ENCODE measurements at places on chromosomes 6 and 20. TPM values are rescaled to one million over a fixed set of nuclear protein-coding genes. Genes with fewer than 3 reads are reported as not detected.

Gene NKAPL
- 0.14 TPM for total RNA-seq

Gene CST9
- not detected for total RNA-seq

Gene KIAA0408
- 6.6 TPM for total RNA-seq

Gene FRK
- total RNA-seq = 0.02 TPM

Gene DEFB132
- not detected for total RNA-seq

Gene FYN
- 505 TPM for total RNA-seq

Gene NOTCH4
- 0.63 TPM for total RNA-seq

Gene VGLL2
- total RNA-seq = not detected

Gene PLN
- total RNA-seq = not detected

Gene DEFB124
- not detected for total RNA-seq

Gene NRSN1
- not detected for total RNA-seq

Gene OR2H2
- total RNA-seq = not detected

Gene SLC9A8
- total RNA-seq = 19.0 TPM

Gene NHSL1
- 1.6 TPM for total RNA-seq

Gene HRH3
- total RNA-seq = not detected

Gene TP53TG5
- total RNA-seq = 0.83 TPM

Gene SLC22A3
- not detected for total RNA-seq
